Activated T-helper 1 cell treated with anti-CD3 and anti-CD28 coated beads, Interleukin-2, amount 50 U/mL, for 16 hours (primary cell): ENCODE measurements at places on chromosomes 1 and 21.

DNA sequence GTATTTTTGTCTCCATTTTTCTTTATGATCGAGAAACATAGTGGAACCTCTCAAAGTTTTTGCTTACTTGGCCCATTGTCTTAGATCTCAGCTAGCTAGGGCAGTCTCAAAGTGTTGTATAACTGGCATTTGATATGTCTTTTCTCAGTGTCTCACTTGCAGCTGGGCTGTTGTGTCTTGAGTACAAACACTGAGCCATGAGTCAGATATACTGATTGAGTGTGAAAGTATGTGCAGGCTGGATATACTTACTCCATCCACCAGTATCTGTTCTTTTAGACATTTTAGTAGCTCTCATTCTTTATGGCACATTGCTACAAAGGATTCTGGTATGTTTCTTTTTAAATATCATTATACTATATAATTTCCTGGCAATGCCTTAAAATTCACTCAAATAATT lies 14.3 kb upstream of the GPR52 start:
- DNase-seq, result no peak

DNA sequence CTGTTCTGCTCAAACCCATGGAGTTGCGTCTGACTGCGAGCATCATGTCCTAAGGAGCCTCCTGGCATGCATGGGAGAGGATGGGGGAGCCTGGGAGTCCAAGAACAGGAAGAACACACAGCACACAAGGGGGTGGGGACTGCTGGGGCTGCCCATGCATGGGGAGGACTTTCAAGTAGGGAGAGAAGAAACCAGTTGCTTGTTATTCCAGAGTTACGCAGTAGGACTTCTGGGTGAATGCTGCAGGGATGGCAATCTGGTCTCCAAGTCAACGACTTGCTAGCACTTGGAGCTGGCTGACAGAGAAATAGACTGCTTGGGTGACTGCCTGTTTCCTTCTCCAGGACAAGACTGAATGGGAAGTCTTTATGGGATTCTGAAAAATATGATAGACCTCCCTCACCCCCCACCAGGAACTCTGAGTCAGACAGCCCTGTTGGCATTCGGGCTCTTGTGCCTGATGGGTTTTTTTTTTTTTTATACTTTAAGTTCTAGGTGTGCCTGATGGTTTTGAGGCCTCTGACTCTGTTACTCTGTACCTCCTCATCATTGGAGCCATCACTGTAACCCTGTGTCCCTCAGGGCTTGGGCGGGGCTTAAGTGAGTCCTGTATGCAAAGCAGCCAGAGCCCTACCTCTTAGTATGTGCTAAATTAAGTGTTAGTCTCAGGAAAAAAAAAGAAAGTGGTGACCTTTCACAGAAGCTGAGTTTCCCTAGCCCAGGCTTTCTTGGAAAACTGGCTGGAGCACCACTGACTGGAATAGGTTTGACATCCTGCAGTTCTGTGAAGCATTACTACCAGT lies 30.3 kb downstream of the MAP3K21 start:
- DNase-seq, result no peak

DNA sequence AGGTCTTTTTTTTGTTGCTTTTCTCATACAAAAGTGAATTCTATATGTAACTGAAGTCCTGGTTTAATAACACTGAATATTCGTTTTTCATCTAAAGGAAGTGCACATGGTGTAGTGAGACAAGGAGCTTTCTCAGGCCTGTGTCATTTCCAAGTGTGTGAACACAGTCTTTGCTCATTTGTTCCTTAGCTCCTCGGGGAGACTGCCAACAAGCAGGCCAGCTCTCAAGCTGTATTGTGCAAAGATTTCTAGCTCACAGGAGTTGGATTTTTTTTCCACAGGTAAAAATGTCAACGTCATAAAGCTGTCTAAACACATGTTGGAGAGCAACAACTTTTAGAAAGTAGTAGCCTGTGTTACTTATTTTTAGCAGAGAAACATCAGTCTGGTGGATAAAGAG lies 87.8 kb upstream of the S1PR1 start:
- no peak for DNase-seq

DNA sequence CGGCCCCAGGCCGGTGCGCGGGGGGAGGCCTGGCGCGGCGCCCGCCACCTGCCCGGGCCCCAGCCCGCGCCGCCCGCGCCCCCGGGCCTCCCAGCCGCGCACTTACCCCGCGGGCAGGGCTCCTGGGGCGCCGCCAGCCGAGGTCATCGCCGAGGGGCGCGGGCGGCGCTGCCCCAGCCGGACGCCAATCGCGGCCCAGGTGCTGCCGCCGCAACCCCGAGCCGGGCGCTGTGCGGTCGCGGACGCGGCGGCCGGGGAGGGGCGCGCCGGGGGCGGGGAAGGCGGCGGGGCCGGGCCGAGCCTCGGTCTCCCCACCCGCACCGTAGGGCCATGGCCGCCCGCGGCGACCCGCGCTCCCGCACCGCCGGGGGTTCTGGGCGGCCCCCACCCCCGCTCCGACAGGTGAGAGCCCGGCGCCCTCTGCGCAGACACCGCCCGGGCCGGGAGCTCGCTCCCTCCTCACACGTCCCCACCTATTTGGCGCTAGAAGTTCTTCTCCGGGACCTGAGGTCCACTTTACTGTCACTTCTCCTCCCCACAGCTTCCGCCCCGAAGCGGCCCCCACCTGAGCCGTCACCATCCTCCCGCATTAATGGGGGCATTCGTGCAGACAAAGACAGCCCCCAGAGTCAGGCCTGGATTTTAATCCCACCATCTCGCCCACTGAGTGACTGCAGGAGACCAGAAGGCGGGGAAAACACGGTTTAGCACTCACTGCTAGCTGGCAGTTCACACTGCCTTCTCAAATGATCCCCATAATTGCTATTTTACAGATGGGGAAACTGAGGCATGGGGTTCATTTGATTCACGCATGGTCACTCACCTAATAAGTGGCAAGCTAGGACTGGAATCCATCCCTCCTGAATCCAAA lies at the start of gene TTC39A:
TTC39A (minus strand) TSS at position 232 of the 871 bp plus-strand sequence; CDS start at position 147, 85 bp downstream.
- no peak for DNase-seq

GRCh38 chr1:68644504-68644903 lies 147.6 kb upstream of the DEPDC1 start:
- DNase-seq, result no peak

GRCh38 chr21:31599563-31599962 lies 59.9 kb upstream of the SOD1 start:
- DNase-seq, result no peak

DNA sequence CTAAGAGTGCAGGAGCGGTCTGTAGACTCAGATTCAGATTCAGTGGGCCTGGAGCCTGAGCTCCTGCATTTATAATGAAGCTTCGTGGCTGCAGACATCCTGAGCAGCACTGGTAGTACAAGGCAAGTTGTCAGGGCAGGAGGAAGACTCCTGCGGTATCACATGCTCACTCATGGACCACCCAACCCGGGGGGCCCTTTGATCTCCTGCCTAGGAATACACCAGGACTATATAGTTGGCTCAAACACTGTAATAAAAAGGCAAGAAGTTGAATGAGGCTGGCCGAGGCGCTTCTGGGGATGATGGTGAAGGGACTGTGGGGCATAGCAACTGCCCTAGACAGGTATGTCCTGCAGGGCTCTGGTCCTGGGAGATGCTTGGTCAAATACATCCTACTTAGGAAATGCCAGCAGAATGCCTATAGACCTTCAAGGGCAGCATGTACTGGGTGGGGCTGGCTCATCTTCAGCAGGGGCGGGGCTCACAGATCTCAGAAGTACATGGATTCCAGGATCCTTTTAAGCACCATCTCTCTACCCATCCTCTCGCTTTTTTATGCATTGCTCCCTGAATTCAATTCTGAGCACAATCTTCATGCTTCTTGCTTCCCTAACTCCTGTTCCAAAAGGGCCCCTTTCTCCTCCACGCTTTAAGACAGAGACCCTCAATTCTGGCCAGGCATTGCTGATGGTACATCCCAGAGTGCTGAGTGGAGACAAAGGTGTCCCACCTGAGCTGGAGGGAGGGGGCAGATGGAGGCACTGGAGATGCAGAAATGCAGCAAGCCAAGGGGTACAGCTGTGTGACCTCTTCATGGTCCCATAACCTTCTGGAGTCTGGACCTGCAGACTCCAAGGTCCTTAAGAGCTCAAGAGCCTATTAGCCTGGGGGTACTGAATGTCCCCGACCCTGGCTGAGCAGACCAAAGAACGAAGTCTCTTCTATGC lies 2.1 kb upstream of the RAP1GAP start:
- DNase-seq, result no peak

- no peak for DNase-seq
Observed at GRCh38 chr1:211589782-211590721, 11.1 kb upstream of the SLC30A1 start.

DNA sequence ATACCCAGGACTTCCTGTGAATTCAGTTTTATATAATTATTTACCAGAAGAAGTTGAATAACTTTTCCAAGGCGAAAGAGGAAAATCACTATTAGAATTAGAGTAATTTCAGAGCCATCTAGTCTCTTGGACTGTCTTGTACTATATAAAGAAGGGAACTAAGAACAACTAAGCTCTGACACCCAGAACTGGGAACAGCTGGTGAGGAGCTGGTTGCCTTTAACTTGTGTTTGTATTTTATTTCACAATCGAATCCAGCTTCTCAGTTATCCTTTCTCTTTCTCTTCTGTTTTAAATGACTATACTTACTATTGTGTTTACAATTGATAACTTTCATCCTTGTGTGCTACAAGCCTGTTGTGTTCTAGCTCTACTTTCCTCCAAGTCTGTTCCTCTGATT lies 8.4 kb downstream of the SNX27 start:
- no peak for DNase-seq

DNA sequence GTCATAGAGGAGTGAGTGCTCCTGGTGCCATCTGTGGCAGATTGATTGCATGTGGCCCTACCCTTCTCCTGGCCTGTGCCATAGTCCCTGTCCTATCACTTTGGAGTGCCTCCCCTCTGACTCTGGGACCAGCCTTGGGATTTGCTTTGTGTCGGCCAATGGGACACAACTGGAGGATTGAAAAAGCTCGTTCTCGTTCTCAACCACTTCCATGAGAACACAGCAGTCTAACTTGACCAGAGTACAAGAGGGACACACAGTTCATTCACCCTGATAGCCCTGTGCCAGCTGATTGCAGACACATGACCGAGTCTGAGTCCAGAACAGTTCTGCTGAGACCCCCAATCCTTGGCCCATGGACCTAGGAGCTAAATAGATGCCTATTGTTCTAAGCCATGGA lies 47.8 kb downstream of the C1orf198 start:
- no peak for DNase-seq

- no peak for DNase-seq
Observed at GRCh38 chr1:235075048-235075776, 53.4 kb downstream of the TOMM20 start.

DNA sequence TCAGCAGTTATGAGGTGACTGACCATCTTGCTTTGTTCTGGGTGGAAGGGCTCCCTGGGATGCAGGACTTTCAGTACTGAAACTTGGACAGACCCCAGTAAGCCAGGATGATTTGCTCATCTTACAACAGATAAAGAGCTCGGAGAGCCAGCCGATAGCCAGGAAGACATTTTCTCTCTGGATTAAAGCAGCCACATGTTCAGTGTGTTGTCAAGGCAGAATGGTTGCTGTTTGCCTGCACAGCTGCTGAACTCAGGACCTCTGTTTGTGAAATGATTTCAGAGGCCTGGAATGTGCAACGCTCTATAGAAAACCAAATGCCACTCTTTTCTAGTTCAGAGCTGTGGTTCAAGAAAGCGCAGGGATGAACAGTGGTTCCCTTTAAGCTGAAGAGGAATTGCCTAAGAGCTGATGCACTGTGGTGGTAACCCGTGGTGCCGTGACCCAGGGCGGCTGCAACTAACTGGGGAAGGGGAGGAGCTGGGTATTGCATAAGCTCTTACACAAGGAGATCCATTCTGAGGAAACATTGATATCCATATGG lies 40.7 kb downstream of the CASQ2 start:
- DNase-seq, result no peak

DNA sequence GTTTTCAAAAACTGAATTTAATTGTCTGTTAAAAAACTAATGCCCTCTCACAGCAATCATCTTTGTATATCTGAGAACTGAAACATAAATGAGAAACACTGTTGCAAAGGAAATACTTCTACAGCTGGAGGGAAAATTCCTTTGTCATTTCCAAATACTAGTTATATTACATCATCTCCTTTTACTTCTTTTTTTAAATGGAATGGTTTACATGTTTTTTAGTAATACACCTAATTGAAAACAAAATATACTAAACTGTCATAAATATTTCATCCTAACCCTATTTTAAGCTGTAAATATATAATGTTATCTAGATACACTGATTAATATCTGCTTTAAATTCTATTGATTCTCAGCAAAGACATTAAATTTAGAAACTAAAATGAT lies 19.1 kb downstream of the CDC42BPA start:
- DNase-seq, result no peak

DNA sequence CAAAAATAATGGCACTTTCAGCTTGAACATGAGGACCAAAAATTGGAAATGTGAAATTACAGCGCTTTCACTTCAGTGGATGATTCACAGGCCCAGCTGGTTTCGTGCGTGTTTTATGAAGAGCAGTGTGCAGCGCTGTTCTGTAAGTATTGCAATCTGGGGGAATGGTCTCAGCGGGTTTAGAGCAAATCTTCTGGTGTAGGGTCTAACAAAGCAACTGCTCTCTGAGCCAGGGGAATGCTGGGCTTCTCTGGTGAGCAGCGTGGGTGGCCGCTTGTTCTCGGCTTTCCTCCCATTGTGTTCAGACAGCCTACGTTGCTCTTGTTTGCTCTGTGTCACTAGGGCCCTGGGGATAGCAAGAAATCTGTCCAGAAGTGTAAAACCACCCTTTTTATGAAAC lies 42.4 kb upstream of the GADD45A start:
- DNase-seq, result no peak

- DNase-seq, result no peak
Observed at GRCh38 chr1:210143465-210144062, 89.0 kb upstream of the SERTAD4 start.

DNA sequence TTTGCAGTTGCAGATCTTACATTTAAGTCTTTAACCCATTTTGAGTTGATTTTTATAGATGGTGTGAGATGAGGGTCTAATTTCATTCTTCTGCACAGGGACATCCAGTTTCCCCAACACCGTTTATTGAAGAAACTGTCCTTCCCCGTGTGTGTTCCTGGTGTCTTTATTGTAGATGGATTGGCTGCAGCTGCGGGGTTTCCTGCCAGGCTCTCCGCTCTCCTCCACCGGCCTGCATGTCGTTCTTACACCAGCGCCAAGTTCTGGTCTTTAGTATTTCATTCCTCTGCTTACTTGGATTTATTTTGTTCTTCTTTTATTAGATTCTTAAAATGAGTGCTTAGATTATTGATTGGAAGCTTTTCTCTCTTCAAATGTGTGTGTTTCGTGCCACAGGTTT lies 98.9 kb upstream of the COL6A1 start:
- DNase-seq, result no peak
